ENCODE measurements at places on chromosomes 16 and 17.
A peak's percentile ranks its signal among the peaks of the same experiment; 100 is the strongest.

DNA sequence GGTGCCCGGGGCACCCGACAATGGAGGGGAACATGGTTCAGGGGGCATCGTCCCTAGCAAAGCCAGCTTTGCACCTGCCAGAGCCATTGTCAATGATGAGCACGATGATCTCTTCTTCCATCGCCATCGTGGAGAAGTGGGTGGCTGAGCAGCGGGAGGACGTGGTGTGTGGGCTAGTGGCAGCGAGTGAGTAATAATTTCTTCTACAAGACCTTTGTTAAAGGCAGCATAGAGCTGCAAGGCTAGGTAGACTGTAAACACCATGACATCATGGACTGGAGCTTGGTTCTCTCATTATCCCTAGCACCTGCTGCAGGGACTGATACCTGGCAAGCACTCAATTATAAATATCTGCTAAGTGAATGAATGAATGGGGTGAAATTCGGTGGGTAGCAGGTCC, 6.7 kb upstream of the HEATR3 start:
- peak; percentile 16 for DNase-seq

DNA sequence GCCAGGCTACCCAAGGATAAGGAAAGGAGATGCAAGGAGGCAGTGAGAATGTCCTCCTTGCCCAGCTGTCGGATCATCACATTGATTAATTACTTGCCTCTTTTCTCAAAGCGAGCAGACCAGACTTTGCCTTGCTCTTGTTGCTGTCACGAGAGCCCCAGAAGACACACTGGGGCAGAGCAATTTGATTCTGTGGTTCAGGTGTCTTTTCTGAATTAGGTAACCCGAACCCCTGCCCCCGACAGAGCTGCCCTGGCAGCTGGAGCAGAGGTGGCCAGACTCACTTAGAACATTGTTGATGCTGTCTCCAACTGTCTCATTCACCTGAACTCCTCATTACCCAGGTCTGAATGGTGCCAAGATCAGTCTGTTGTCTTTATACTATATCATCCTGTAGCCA, 34.3 kb downstream of the VAT1L start:
- no peak for DNase-seq

DNA sequence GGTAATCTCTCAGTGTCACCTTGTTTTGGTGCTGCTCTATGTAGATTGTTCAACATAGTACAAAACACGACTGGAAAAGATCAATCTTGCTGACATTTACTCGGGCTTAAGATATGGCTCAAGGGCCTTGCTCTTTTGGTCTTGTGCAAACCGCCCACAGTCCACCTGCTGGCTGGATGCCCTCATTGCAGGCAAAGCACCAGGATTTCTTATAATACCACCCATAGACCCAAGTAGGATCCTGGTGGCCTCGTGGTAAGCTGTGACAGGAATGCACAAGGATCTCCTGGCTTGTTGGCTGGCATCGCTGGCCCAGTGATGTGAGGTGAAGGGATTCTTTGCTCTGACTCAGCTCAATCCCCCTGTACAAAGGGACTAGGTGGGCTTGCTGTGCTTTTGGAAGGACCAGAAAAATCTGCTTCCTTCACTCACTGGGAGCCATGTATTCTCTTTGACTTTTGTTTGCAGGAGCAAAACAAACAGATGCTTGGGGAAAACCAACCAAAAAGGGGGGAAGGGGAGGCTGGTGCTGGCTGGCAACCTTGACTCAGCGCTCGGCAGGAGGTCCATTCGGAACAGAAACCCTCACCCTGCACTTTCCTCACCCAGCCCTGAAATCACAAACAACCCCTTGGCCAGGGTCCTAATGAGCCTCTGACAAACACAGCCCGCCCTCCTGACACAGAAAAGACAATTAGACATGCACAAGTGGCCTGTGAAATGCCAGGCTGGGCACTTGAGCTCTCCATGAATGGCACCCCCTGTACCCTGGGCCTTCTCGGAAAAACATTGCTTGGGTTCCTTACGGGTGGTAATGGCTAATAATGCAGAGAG, 36.6 kb upstream of the MED9 start:
- peak; percentile 68 for DNase-seq

DNA sequence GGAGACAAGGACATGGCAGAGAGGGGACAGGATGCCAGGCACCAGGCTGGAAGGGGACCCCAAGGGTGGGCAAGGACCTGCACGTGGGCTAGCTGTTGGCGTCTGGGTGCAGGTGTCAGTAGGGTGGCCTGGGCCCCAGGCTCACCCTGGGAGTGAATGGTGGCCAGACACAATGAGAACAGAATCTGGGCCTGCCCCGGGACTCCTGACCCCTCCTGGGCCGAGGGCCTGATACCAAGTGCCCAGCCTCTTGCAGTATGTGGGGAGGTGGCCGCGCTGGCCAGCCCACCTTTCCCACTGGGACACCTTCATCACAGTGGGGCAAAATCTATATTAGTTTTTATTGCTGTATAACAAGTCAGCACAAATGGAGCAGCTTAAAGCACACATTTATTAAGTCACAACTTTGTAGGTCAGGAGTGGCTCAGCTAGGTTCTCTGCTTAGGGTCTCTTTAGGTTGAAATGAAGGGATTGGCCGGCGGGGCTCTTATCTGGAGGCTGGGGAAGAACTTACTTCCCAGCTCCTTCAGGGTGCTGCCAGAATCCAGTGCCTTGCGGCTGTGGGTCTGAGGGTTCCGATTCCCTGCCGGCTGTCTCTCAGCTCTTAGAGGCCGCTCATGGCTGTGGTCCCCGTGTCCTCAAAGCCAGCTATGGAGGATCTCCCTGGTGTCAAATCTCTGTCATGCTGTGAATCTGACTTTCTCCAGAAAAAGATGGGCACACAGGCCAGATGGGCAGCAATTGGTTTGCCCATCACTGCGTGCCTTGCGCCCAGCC, 3.6 kb downstream of the PRSS33 start:
- DNase-seq: no peak

DNA sequence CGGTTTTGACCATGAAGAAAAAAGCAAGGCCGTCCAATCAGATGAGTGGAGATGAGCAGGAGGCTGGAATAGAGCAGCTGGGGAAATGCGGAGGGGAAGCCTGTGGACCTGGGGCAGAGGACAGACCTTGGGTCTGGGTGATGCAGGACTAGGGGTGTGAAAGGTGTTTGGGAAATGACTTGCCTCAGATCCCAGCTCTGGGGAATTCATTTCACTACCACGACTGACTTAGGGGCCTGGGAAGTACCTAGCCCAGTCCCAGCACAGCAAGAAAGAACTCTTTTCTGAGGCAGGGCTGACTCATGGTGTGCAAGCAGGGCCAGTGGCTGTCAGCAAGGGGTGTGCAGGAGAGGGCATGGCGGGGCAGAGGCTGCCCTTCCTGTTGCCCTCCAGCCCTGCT, 14.8 kb downstream of the DNAI2 start:
- DNase-seq: no peak

DNA sequence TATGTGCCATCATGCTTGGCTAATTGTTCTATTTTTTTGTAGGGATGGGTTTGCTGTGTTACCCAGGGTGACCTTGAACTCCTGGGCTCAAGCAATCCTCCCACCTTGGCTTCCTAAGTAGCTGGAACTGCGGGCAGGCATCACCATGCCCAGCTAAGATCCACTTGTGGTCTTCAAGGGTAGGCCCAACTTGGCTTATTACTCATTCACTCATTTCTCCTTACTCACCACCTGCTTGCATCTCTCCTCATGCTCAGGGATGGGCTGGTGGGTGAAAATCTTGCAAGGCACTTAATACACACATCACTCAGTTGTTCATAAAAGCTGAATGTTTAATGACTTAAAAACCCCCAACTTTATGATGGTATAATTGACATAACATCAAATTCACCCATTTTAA, 207.8 kb downstream of the SHISA9 start:
- no peak for DNase-seq

- no peak for DNase-seq
These were observed 60.0 kb upstream of the CHMP6 start for GRCh38 chr17:80931421-80932265.

GRCh38 chr17:40611840-40612474, 35.7 kb downstream of the SMARCE1 start:
- no peak for DNase-seq

GRCh38 chr16:58339452-58339981, 44.7 kb upstream of the PRSS54 start:
- no peak for DNase-seq

DNA sequence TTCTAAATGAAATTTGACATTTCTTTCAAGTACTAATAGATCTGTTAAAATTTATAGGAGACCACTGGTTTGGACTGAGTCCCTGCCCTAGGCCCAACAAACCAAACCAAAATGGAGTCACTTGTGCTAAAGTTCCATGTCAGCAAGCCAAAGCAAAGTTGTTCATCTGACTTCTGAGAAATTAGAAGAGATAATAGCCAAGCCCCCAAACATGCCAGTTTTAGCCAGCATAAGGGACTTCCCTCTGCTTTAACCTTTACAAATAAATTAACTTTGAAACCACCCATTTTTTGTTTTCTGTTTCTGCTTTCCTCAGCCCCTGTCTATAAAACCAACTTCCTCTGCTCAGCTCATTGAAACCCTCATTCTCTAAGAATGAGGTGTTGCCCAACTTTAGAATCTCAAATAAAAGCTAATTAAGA, 18.9 kb downstream of the CDR2 start:
- DNase-seq: no peak

DNA sequence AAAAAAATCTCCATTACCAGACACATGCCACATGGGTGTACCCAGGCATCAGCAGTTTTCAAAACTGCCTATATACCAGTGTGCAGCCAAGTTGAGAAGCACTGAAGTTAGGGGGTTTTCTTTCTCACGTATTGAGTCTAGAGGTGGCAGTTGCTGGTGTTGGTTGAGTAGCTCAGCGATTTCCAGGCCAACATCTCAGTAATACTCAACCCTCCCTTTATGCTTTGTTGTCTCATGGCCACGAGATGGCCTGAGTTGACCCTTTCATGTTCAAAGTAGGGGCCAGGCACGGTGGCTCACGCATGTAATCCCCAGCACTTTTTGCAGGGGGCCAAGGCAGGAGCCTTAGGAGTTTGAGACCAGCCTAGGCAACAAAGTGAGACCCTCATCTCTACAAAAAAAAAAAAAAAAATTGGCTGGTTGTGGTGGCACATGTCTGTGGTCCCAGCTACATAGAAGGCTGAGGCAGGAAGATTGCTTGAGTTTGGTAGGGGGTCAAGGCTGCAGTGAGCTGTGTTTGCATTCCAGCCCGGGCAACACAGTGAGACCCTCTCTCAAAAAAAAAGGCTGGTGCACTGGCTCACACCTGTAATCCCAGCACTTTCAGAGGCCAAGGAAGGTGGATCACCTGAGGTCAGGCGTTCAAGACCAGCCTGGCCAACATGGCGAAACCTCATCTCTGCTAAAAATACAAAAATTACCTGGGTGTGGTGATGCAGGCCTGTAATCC, 10.8 kb downstream of the LRRC3C start:
- no peak for DNase-seq

DNA sequence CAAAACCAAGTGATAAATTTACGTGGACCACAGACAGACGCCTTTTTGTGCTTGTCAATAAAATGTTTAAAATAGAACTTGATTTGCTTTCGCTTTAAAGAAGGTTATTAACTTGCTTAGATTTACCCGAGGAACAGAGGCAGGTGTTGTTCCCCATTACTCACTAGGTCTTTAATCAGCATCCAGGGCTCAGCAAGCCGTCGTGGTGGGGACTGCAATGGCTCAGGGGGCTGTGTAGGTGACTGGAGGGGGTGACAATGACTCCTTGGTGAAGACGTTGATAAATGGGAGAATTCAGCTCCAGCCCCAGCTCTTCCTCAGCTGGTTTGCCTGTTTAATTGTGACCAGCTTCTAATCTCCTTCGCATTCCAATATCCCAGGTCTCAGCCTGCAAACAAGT, 231.4 kb downstream of the TMEM114 start:
- DNase-seq: no peak

- no peak for DNase-seq
These were observed 62.1 kb upstream of the TNRC6A start for GRCh38 chr16:24667244-24667764.

DNA sequence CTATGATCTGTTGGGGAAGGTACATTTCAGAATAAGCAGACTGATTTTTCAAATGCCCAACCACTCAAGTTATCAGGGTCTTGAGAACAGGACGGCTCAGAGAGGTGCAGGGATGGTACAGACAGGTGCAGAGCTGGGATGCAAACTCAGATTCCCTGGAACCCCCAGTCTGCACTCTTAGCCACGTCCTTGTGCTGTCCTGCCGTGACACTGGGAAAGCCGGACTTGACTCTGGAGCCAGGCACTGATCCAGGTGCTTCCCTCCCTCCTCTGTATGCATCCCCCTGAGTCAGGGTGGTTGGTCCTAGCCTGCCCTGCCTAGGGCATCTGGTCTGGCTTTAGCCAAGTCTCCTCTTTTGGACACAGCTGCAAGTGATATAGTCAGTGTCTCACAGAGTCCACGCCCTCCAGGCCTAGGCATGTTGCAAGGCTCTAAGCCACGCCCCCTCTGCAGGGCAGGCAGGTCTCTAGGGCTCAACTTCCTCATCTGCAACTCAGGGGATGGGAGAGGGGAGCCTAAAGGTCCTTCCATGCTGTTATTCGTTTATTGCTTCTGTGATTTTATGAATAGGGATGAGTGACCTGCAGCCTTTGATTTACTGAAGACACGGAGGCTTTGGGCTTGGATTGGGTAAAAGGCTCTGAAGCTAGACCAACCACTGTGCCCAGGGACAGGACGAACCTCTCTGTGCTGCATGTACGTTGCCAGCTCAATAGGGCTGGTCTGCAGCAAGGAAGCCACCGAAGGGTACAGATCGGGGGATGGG, 97.3 kb downstream of the SDK2 start:
- no peak for DNase-seq

GRCh38 chr17:35529866-35530265, 7.6 kb downstream of the SLFN12L start:
- no peak for DNase-seq

GRCh38 chr17:17064322-17064721, 22.1 kb downstream of the MPRIP start:
- DNase-seq: no peak

DNA sequence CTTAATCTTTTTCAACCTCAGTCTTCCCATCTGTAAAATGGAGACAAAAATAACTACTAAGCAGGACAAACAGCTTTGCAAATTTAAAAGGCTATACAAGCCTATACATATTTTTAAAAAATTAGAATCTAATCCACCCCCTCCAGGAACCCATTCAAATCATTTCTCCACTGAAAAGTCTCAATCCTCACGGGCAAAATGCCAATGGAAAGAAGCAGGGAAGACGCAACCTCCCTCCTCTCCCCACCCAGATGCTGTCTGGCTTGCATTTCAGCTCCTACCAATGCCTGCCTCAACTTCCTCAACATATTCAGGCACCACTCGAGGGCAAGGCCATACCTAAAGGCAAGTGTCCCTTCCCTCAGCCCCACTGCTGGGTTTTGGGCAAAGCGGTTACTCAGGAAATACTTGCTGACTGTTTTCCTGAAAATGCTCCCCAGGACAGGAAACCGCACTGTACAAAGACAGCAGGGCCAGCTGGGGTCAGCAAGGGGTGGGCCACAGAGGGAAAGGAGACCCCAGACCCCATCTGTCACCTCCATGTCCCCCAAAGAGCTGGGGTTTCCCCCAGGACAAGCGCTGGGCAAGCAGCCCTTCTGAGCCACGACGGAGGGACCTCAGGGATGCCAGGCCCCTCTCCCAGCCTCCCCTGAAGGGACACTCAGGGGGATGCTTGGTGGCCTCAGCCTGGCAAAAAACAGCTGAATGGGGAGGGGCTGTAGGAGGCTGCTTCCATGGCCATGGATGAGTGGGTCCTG, 47.7 kb upstream of the DOC2B start:
- DNase-seq: no peak
